ENCODE measurements at places on chromosomes 5 and 9. TPM values are rescaled to one million over a fixed set of nuclear protein-coding genes. Genes with fewer than 3 reads are reported as not detected.

The SLC34A3 gene
- total RNA-seq, result not detected

- no peak overlapping the region for H3K4me3 ChIP-seq
- peaks cover 40% of the 10 kb centered on the region for H3K4me1 ChIP-seq
- no peak for DNase-seq
- H3K36me3 ChIP-seq, result no peaks in the 10 kb centered on the region
Measured at GRCh38 chr9:89448381-89448780, 49.5 kb downstream of the SEMA4D start.

GRCh38 chr9:117777823-117778222 is 73.6 kb downstream of the TLR4 start:
- no peak for DNase-seq
- no peak overlapping the region for H3K4me3 ChIP-seq
- H3K27me3 ChIP-seq, result no peaks in the 10 kb centered on the region
- H3K27ac ChIP-seq, result no peak overlapping the region

- H3K27ac ChIP-seq, result no peak overlapping the region
- no peak for DNase-seq
- no peaks in the 10 kb centered on the region for H3K27me3 ChIP-seq
- no peaks in the 10 kb centered on the region for H3K36me3 ChIP-seq
- H3K4me3 ChIP-seq, result no peak overlapping the region
- H3K4me1 ChIP-seq, result no peaks in the 10 kb centered on the region
Measured at GRCh38 chr9:23160491-23160890, 665.5 kb downstream of the ELAVL2 start.

The ARL14EPL gene
- not detected for total RNA-seq

GRCh38 chr5:176816043-176816745 is 5.8 kb downstream of the UNC5A start:
- no peak overlapping the region for H3K27ac ChIP-seq
- DNase-seq, result no peak
- H3K4me1 ChIP-seq, result peaks cover 15% of the 10 kb centered on the region
- no peaks in the 10 kb centered on the region for H3K36me3 ChIP-seq

The PCDHA5 gene
- not detected for total RNA-seq

The PDE8B gene
- 5.9 TPM for total RNA-seq

- H3K4me1 ChIP-seq, result peaks cover 45% of the 10 kb centered on the region
- peaks cover 49% of the 10 kb centered on the region for H3K36me3 ChIP-seq
- H3K27ac ChIP-seq, result no peak overlapping the region
Measured at GRCh38 chr5:310516-310915, 11.0 kb upstream of the AHRR start.

GRCh38 chr5:17106521-17106920 is 110.9 kb upstream of the BASP1 start:
- H3K36me3 ChIP-seq, result no peaks in the 10 kb centered on the region
- no peak for DNase-seq
- no peaks in the 10 kb centered on the region for H3K27me3 ChIP-seq
- H3K4me1 ChIP-seq, result peaks cover 3% of the 10 kb centered on the region

- no peaks in the 10 kb centered on the region for H3K36me3 ChIP-seq
- H3K4me1 ChIP-seq, result peaks cover 18% of the 10 kb centered on the region
- no peak for DNase-seq
- no peak overlapping the region for H3K27ac ChIP-seq
Measured at GRCh38 chr5:137026296-137026695, 472.8 kb downstream of the SPOCK1 start.

- DNase-seq, result no peak
- no peak overlapping the region for H3K4me3 ChIP-seq
- H3K27ac ChIP-seq, result no peak overlapping the region
- no peaks in the 10 kb centered on the region for H3K27me3 ChIP-seq
- H3K36me3 ChIP-seq, result no peaks in the 10 kb centered on the region
- H3K4me1 ChIP-seq, result no peaks in the 10 kb centered on the region
Measured at GRCh38 chr9:75918154-75918553, 27.7 kb downstream of the PCSK5 start.

DNA sequence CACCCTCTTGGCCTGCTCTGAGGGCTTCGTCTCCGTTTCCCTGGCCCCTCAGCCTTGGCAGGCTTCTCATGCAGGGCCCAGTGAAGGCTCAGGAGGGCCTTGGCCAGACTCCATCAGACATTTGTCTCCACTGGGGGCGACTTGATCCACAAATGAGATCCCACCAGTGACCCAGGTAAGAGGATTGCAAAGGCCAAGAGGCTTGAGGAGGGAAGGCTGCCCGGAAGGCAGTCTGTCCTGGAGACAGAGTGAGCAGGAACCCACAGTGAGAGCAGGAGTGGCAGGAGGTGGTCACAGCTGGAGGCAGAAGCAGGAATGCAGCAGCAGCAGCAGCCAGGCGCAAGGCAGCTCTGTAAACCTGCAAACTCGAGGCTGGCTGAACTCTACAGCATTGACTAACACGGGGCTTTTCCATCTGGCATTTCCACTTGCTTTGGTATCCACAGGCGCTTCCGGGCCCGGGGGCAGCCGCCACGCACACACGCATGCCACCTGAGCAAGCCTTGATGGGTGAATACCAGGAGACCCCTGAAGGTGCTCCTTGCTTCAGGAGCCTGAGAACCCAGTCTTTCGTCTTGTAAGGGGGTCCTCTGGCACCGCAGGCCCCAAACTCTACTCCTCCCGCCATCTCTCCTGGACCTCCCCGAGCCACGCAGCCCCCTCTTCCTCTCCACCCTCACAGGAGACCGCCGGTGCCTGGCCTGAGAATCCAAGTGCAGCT is 14.7 kb downstream of the MGAT1 start:
- peak overlapping the region; percentile 83 for H3K27ac ChIP-seq
- no peak overlapping the region for H3K4me3 ChIP-seq
- H3K27me3 ChIP-seq, result no peaks in the 10 kb centered on the region
- DNase-seq, result no peak

Measured in left ventricle myocardium inferior (tissue), 1 donor.